ENCODE measurements at places on chromosomes 11 and 22.
A peak's percentile ranks its signal among the peaks of the same experiment; 100 is the strongest.

DNA sequence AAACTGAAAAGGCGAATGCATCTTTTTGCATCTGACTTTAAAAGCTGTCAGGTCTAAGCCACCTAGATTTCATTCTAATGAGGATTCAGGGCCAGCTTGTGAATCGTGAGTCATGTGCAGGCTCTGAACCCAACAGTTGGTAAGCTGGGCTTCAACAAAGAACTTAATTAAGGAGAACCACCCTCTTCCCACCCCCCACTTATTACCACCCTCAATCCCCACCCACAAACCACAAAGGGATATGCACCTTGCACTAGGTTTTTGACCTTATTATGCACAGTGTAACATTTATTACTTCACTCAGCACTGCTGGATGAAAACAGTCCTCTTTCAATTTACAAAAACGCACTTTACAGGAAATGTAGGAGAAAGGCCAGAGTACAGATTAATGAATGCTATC lies 94.1 kb upstream of the LIN7C start:
- DNase-seq = no peak

DNA sequence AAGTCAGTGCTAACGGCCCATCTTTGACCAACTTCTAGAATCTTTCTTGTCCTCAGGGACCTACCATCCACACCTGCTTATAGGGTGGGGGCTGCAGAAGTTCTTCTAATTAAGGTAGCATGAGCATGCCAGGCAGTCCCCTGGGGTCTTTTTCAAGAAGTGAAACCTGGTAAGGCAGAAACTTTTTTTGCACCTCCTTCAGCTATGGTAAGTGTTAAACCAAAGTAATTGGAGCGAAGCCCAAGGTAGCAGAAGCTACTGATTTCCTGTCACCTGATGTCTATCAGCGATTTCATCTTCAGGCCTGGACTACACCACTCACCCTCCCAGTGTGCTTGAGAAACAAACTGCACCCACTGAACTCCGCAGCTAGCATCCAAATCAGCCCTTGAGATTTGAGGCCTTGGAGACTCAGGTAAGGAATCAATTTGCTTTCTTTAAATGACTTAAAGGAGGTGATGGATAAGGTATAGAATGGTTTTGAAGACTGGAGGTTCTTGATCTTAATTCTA lies at the start of gene MS4A1:
TSS of gene MS4A1 (plus strand) at position 317 of the 512 bp plus-strand sequence. CDS start 6,528 bp downstream, outside the sequence.
- no peak for DNase-seq

GRCh38 chr11:26985943-26986342 lies 8.0 kb upstream of the FIBIN start:
- no peak for DNase-seq

DNA sequence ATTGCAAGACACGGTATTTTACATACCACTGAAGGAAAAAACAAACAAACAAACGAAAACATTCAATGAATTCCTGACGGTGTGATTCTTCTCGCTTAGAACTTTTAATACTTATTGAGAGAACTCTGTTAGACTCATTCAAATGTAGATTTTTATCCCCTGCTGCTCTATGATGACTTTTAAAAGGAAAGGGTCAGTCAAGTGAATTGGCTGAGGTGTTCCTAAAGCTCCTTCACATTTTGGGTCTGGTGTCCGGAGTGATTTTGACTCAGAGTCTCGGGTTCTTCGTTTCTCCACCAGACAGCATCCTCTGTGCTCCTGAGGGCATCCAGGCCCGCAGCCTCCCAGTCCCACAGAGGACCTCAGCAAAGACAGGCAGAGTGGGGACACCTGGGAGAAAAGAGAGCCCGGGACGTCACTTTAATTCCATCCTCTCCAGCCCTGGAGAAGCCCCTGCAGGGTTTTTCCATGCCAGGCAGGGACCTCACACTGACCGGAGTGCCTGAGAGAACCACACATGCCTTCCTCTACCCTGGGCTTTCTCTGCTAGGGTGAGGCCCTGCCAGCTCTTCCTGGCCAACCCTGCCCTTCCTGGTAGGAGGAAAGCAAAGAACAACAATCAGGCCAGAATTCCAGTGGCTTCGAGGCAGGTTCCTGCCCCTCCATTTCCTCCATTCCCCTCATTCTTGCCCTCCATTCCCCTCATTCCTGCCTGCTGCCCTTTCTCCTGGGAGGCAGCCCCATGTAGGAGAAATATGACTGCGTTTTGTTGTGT lies 1.4 kb upstream of the CSF2RB start:
- DNase-seq = no peak

- no peak for DNase-seq
Observed at GRCh38 chr22:21994881-21995444, 12.4 kb upstream of the TOP3B start.

GRCh38 chr11:93116641-93117441 lies 81.0 kb downstream of the SLC36A4 start:
- no peak for DNase-seq

DNA sequence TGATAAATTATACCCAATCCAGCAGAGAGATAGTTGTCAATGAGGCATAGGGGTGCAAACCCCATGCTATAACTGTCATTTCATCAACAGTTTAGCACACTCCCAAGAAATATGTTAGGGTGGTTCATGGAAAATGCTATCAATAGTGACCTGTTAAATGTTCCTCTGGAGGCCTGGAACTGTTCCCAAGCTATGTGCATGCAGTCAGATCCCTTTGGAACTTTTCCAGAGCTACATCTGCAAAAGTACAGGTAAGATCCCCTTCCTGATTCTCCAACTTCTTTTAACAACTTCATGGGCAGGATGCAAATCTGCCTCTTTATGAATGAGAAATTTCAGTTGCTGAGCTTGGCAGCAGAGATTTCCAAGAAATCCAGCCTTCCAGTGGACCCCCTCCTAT lies 27.2 kb downstream of the ABTB2 start:
- no peak for DNase-seq

DNA sequence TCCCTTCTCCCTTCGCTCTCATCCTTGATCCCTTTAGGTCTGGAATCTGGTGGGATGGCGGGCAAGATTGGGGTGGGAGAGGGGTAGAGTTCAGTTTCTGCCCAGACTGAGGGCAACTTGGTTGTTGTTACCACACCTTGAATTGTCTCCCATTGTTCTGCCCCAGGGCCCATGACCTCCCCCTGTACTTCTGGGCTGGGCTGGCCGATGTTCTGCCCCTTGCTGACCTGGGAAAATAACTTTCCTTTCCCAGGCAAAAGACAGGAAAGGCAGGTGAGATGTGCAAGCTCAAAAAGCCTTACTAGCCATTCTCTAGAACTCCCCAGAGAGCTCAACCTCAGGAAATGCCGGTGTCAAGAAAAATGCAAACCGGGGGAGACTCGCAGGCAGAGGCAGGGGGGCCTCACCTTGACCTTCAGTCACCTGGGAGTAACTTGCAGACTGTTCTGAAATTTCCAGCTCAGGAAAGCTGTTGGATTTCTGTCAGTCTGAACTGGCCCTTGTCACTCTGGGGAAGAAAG lies 32.4 kb upstream of the EIF3D start:
- no peak for DNase-seq

DNA sequence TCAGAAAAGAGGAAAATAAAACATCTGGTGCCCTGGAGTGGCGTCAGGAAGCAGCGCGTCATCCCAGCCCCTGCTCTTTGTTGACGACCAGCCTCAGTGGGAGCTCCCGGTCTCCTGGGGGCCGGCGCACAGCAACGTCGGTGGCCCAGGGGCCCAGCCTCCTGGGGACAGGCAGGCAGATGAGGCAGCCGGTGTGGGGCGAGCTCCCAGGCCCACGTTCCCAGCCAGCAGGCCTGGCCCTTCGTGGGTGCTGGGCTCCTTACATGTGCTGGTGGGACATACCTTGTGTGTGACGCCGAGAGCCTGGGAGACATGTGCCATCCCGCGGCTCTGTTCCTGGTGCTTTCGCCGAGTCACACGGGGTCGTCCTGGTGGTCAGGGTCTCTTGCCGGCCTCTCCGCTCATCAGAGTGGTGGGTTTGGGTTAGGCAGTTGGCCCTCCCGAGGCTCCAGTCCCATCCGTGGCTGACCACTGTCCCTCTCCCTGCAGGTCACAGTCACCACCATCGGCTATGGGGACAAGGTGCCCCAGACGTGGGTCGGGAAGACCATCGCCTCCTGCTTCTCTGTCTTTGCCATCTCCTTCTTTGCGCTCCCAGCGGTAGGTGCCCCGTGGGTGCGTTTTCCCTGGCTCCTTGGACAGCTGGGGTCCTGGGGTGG lies 116.7 kb downstream of the KCNQ1OT1 start:
- DNase-seq = no peak

GRCh38 chr11:19727246-19727645 lies 14.6 kb downstream of the NAV2 start:
- no peak for DNase-seq

DNA sequence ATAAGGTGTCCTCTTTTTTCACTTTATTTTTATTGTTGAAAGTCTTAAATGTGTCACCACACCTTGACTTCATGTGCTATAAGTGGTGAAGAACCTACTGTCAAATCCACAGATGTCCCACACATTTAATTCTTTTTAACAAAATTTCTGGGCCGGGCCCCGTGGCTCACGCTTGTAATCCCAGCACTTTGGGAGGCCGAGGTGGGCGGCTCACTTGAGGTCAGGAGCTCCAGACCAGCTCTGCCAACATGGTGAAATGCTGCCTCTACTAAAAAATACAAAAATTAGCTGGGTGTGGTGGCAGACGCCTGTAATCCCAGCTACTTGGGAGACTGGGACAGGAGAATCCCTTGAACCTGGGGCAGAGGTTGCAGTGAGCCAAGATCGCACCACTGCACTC lies 3.0 kb downstream of the CBL start:
- no peak for DNase-seq

DNA sequence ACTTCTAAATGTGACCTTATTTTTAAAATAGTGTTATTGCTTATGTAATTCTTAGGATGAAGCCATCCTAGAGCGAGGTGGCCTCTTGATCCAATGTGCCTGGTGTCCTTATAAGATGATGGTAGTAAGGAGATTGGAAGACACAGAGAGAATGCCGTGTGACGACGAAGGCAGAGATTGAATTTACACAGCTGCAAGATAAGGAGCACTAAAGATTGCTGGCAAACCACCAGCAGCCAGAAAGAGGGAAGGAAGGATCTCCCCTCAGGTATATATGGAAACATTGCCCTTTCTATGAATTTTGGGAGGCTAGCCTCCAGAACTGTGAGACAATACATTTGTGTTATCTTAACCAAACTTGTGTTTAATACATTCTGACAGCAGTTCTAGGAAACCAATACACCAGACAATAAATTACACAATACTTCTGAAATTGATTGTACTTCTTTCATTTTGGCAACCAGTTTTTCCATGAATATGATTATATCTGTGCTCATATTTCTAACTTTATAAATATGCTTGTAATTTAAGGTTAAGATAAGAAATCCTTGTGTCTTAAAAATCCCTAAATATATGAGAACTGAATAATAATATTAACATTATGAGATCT lies 86.3 kb upstream of the VPREB1 start:
- no peak for DNase-seq

GRCh38 chr22:29813563-29813962 lies 24.5 kb downstream of the ASCC2 start:
- DNase-seq = no peak

DNA sequence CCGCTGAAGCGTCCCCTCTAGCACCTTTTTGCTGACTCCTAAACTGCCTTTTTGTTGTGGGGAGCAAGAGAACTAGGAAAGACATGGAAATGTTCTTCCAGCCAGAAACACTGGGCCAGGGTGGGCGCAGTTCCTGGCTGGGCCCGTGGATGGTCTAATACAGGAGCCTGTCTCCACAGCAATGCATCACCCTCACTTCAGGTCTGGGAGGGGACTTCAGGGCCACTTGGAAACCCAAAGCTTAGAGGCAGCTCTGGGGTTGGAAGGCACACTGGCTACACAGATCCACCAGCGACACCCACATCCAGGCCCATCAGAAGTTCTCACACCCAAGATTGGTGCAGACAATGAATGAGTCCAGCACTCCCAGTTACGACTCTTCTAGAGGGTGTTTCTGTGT lies 120.3 kb downstream of the ETS1 start:
- no peak for DNase-seq

DNA sequence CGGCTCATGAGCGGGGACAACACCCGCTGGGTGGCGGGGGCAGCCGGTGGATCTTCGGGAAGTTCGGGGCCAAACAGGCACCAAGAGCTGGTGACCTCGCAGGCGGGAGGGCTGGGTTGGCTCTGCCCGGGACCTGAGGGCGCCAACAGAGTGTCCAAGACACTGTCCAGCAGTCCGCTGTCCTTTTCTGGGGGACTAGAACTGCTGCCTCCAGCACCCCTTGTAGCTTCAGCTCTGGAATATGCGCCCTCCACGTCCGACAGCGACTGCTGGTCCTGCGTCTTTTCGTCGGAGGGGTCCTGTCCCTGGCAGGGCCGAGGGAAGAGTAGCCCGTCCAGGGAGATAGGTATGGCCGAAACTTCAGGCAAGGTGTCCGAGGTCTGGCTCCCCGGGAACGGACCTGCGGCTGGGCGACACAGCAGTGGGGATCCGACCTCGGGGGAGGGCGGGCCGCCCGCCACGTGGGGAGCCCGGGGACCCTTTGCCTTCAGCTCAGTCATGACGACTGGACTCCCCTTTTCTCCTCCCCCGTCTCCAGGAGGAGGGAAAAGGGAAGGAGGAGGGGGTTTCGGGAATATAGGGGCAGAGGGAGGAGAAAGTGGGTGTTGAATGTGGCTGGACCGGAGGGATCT lies 926 bp downstream of the PGR start:
- no peak for DNase-seq

DNA sequence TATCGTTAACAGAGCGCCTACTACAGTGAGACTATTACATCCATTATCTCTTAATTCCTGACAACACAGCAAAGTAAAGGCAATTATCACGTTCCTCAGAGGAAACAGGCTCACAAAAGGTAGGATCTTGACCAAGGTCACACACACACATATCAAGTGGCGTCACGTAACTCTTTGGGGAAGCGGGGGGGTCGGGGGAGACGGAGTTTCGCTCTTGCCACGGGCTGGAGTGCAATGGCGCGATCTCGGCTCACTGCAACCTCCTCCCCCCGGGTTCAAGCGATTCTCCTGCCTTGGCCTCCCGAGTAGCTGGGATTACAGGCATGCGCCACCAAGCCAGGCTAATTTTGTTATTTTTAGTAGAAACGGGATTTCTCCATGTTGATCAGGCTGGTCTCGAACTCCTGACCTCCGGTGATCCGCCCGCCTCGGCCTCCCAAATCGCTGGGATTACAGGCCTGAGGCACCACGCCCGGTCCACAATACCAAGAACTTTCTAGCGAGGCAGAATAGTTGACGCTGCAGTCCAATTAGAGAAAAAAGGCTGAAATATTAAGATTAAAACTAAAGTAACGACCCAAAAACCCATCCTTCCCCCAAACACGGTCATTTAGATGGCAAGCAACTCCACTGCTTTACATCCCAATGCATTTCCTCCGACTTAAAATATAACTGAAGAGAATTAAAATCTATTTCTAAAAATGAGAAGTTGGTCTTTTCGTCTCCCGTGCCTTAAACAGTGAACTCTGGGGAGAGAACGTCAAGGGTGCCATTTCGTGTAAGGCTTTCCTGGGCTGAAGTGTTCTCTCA lies 1.2 kb downstream of the DDX17 start:
- DNase-seq = peak; percentile 40

DNA sequence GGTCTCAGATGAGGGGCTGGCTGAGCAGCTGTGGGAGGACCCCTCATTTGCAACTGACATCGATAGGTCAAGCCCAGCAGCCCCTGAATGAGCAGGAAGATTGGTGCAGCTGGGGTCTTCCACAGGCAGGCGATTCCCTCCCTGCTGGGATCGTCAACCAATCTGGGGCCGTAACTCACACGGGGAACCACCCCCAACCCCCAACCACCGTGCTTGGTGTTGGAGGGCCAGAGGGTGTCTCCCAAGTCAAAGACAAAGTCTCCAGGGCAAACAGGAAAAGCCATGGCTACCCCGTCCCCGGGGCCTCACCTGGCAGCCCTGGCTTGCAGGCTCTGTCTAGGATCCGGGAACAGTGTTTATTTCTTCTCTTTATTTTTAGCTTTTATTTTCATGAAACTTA lies 26.9 kb upstream of the SCUBE1 start:
- no peak for DNase-seq
